ENCODE measurements at places on chromosomes 2 and 18. TPM values are rescaled to one million over a fixed set of nuclear protein-coding genes. Genes with fewer than 3 reads are reported as not detected.

The DES gene
- total RNA-seq = 1,078 TPM

The MYO7B gene
- not detected for total RNA-seq

The CDH19 gene
- total RNA-seq = 2.9 TPM

The AFF3 gene
- 59.4 TPM for total RNA-seq

All from stomach (tissue), 19 donors.